ENCODE measurements at places on chromosomes 1 and 21.

GRCh38 chr21:39616211-39616772 lies 3.6 kb downstream of the B3GALT5 start:
- H3K36me3 ChIP-seq, result no peaks in the 10 kb centered on the region
- no peak overlapping the region for H3K4me3 ChIP-seq
- DNase-seq, result no peak

- H3K36me3 ChIP-seq, result no peaks in the 10 kb centered on the region
- H3K27me3 ChIP-seq, result peaks cover 6% of the 10 kb centered on the region
- no peak for DNase-seq
- no peak overlapping the region for H3K4me3 ChIP-seq
- H3K4me1 ChIP-seq, result no peaks in the 10 kb centered on the region
Observed at GRCh38 chr1:30225357-30225756, 498.0 kb downstream of the MATN1 start.

- no peak overlapping the region for H3K27ac ChIP-seq
- peaks cover 5% of the 10 kb centered on the region for H3K27me3 ChIP-seq
- H3K4me3 ChIP-seq, result no peak overlapping the region
- no peaks in the 10 kb centered on the region for H3K4me1 ChIP-seq
- no peaks in the 10 kb centered on the region for H3K36me3 ChIP-seq
Observed at GRCh38 chr1:50135716-50136115, 27.0 kb downstream of the ELAVL4 start.

GRCh38 chr1:209769171-209769904 lies 13.5 kb downstream of the TRAF3IP3 start:
- DNase-seq, result no peak
- H3K27ac ChIP-seq, result peak overlapping the region; percentile 57
- peaks cover 18% of the 10 kb centered on the region for H3K4me1 ChIP-seq
- no peaks in the 10 kb centered on the region for H3K36me3 ChIP-seq
- peak overlapping the region; percentile 21 for H3K4me3 ChIP-seq

DNA sequence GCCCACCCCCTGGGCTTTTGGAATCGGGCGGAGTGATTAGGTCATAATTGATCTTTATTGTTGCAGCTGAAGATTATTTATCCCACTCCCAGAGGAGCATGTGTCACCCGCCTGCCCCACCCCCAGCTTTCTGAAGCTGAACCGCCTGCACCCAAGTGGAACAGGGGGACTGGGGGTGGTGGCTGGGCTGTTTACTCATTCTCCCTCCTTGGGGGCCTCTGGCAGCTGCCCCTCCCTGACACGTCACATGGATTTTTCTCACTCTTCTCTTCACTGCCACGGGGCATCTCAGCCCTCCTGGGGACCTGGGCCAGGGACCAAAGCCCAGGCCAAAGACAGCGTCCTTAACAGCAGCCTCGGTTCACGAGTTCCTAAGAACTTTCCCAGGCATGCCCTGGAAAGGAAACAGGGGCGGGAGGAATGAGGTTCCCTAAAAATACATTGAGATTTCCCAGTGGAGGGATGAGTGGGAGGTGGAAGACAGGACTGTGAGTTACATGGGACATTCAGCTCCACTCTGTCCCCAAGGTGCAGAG lies 31.6 kb upstream of the SOX13 start:
- no peak overlapping the region for H3K4me3 ChIP-seq
- peak; percentile 85 for DNase-seq
- peak overlapping the region; percentile 89 for H3K27ac ChIP-seq
- H3K36me3 ChIP-seq, result no peaks in the 10 kb centered on the region
- no peaks in the 10 kb centered on the region for H3K27me3 ChIP-seq
- H3K4me1 ChIP-seq, result peaks cover 21% of the 10 kb centered on the region

DNA sequence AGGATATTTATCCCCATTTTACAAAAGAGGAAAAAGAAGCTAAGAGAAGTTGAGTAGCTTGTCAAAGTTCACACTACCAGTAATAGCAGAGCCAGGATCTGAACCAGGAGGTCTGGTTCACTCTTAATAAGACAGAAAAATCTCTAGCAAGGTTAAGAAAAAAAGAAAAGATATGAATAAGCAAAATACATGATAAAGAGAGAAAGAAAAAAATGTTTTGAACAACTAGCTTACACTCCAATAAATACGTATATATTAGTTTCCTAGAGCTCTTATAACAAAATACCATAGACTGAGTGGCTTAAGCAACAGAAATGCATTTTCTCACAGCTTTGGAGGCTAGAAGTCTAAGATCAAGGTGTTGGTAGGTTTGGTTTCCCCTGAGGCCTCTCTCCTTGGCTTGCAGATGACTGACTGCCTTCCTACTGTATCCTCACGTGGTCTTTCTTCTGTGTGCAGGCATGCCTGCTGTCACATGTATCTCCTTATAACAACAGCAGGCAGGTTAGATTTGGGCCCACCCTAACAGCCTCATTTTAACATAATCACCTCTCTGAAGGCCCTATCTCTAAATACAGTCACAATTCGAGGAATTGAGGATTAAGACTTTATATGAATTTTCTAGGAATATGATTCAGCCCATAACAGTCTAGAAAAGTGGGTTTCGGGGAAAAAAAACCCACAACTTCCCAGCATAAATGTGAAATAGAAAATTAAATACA lies 60.4 kb downstream of the LEPR start:
- H3K4me3 ChIP-seq, result no peak overlapping the region
- H3K27ac ChIP-seq, result no peak overlapping the region
- H3K36me3 ChIP-seq, result no peaks in the 10 kb centered on the region
- H3K4me1 ChIP-seq, result no peaks in the 10 kb centered on the region
- no peak for DNase-seq

DNA sequence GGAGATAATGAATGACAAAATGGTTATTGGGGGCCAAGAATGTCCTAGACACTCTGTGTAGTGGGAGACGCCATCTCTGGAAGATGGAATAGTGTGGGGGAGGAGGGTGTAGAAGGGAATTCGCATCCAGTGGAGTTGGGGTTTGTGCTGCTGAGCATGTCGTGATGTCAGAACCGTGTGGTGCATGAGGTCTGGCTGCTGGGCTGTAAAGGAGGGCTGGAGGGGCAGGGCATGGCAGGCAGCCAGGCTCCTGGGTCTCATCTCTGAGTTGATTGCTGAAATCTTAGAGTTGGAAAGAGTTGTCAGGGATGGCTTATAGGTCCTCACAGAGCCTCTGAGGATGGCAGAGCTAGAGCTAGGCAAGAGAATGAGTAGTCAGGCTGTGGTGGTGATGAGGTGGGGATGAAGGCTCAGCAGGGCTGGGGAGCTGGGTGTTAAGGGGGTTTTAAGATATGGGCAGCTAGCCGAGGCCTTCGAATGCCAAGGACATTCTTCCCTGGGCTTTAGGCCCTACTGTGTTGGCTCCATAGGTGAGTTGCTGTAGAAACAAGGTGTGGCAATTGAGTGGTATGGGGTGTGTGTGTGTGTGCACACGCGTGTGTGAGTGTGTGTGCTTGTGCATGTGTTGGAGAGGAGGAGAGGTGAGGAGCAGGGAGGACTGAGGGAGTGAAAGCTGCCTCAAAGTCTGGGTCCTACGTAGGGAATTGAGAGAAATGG lies 1.9 kb downstream of the PPFIA4 start:
- no peak for DNase-seq
- peaks cover 11% of the 10 kb centered on the region for H3K4me1 ChIP-seq
- no peaks in the 10 kb centered on the region for H3K27me3 ChIP-seq
- H3K27ac ChIP-seq, result no peak overlapping the region

DNA sequence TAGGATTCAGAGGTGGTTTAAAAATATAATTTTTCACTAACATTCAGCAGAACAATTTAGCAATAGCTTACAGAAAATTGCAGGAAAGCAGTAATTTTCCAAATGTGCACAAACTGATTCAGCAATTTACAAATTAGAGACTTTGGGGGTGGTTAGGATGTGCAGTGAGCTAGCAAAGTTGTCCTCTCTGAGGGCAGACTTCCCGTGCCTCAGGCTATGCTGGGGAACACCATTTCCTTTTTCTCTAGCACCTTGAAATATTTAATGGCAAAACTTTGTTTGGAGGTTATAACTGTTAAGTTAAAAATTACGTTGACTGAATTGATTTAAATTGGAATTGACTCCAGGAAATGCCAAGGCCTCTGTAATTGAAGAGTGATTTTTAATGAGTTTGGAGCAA lies 258.9 kb downstream of the PTBP2 start:
- H3K27ac ChIP-seq, result no peak overlapping the region
- no peak overlapping the region for H3K4me3 ChIP-seq
- no peaks in the 10 kb centered on the region for H3K36me3 ChIP-seq
- H3K27me3 ChIP-seq, result no peaks in the 10 kb centered on the region
- no peak for DNase-seq
- H3K4me1 ChIP-seq, result no peaks in the 10 kb centered on the region

- H3K36me3 ChIP-seq, result peaks cover 1% of the 10 kb centered on the region
- no peak overlapping the region for H3K27ac ChIP-seq
- H3K4me3 ChIP-seq, result no peak overlapping the region
- no peaks in the 10 kb centered on the region for H3K27me3 ChIP-seq
- peaks cover 26% of the 10 kb centered on the region for H3K4me1 ChIP-seq
Observed at GRCh38 chr1:10384219-10384618, 14.6 kb upstream of the PGD start.

DNA sequence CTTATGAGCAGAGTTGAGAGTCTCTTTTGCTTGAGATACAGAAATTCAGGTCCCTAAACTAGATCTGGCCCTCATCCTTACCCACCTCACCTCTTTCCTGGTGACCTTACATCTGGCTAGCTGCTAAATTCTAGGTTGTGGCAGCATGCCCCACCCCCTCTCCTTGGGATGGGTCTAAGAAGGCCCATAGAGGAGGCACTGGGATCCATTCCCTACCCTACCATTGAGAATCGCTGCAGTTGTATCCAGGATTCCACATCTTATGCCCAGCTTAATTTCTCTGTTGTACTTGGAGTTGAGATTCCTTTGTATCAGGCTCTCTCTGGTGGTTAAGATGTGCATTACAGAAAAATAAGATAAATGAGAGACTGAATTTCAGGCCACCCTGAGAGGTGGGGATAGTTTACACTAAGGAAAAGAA lies 9.5 kb upstream of the TMEM39B start:
- no peak overlapping the region for H3K4me3 ChIP-seq
- no peak for DNase-seq
- H3K4me1 ChIP-seq, result peaks cover 32% of the 10 kb centered on the region

GRCh38 chr1:10873189-10873588 lies 76.7 kb upstream of the CASZ1 start:
- H3K4me3 ChIP-seq, result no peak overlapping the region
- H3K27me3 ChIP-seq, result peaks cover 27% of the 10 kb centered on the region
- no peaks in the 10 kb centered on the region for H3K4me1 ChIP-seq
- no peaks in the 10 kb centered on the region for H3K36me3 ChIP-seq
- DNase-seq, result no peak
- H3K27ac ChIP-seq, result no peak overlapping the region

GRCh38 chr1:5156416-5157120 lies 502.2 kb downstream of the AJAP1 start:
- no peaks in the 10 kb centered on the region for H3K27me3 ChIP-seq
- no peak overlapping the region for H3K27ac ChIP-seq
- no peaks in the 10 kb centered on the region for H3K36me3 ChIP-seq

- H3K4me1 ChIP-seq, result no peaks in the 10 kb centered on the region
- no peak overlapping the region for H3K27ac ChIP-seq
- H3K4me3 ChIP-seq, result no peak overlapping the region
- DNase-seq, result no peak
- no peaks in the 10 kb centered on the region for H3K27me3 ChIP-seq
Observed at GRCh38 chr1:14460173-14460572, 138.3 kb upstream of the KAZN start.

DNA sequence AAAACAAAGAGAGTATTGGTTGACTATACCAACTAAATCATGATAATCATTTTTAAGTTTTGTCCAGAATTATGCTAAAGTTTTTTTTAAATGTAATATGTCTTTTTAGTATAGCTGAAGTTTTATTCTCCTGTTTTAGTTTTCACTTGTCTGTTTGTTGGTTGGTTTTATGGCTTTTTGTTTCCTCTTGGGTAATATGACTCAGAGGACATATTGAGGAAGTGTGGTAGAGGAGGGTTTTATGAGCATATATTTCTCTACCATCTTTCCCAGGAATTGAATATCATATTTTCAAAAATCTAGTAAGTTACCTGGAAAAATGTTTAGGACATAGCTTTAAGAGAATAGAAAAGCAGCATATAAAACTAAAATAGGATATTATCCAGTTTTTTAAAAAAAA lies 68.6 kb upstream of the MCOLN3 start:
- H3K27me3 ChIP-seq, result no peaks in the 10 kb centered on the region
- H3K36me3 ChIP-seq, result no peaks in the 10 kb centered on the region
- no peaks in the 10 kb centered on the region for H3K4me1 ChIP-seq
- DNase-seq, result no peak
- no peak overlapping the region for H3K27ac ChIP-seq
- no peak overlapping the region for H3K4me3 ChIP-seq

DNA sequence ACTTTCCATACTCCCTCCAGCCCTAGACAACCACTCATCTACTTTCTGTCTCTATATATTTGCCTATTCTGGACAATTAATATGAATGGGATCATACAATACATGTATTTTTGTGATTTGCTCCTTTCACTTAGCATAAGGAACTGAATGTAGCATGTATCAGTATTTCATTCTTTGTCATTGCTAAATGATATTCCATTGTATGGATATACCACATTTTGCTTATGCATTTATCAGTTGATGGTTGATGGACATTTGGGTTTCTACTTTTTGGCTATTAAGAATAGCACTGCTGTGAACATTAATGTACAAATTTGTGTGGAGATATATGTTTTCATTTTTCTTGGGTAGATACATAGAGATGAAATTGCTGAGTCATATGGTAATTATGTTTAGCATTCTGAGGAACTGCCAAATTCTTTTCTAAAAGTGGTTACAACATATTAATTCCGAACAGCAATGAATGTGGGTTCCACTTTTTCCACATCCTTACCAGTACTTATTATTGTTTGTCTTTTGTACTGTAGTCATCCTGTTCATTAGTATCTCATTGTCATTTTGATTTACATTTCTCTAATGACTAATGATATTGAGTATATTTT lies 121.0 kb downstream of the LRRC40 start:
- H3K4me3 ChIP-seq, result no peak overlapping the region
- H3K27me3 ChIP-seq, result no peaks in the 10 kb centered on the region
- no peak overlapping the region for H3K27ac ChIP-seq
- no peaks in the 10 kb centered on the region for H3K36me3 ChIP-seq
- DNase-seq, result no peak
- H3K4me1 ChIP-seq, result no peaks in the 10 kb centered on the region

DNA sequence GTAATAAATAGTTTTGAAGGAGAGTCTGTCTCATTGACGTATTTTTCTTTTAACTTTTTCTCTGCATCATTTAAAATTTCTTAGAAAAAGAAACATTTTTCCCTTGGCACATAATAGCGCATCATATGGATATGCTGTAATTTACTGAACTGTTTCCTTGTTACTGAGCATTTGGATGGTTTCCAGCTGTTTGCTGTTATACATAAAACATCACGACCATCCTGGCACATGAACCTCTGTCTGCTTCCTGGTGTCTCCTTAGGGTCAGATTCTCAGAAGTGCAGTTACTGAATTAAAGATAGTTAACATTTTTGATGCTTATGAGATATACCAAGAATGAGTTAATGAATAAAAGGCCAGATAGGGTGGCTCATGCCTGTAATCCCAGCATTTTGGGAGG lies 67.2 kb downstream of the BACE2 start:
- H3K4me1 ChIP-seq, result no peaks in the 10 kb centered on the region
- no peak for DNase-seq
- H3K27me3 ChIP-seq, result no peaks in the 10 kb centered on the region
- H3K4me3 ChIP-seq, result no peak overlapping the region

- H3K4me1 ChIP-seq, result peaks cover 41% of the 10 kb centered on the region
- H3K27ac ChIP-seq, result peak overlapping the region; percentile 61
- no peaks in the 10 kb centered on the region for H3K27me3 ChIP-seq
- DNase-seq, result no peak
- no peak overlapping the region for H3K4me3 ChIP-seq
Observed at GRCh38 chr1:87435484-87435883, 106.8 kb downstream of the LMO4 start.

- H3K36me3 ChIP-seq, result no peaks in the 10 kb centered on the region
- H3K27me3 ChIP-seq, result peaks cover 4% of the 10 kb centered on the region
- H3K4me1 ChIP-seq, result no peaks in the 10 kb centered on the region
Observed at GRCh38 chr1:233597489-233597901, 16.4 kb upstream of the KCNK1 start.
